ENCODE measurements at places on chromosomes 5 and 9.

DNA sequence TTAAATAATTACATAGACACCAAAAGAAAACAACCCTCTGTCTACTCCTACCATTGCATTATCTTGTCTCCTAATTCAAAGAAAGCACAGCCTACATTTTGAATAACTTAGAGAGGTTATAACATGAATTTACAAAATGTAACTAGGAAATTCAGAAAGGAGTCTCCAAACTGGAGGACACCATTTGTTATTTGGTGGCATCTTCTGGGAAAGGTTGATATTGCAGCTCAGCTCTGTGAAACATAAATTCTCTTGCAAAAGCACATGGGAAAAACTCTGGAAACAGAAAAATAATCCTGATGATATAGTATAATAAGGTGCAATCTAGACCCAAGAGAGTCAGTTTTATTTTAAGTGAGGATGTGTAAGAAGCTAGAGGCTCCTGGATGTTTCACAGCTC, 215.3 kb downstream of the MLLT3 start:
- DNase-seq, result no peak

DNA sequence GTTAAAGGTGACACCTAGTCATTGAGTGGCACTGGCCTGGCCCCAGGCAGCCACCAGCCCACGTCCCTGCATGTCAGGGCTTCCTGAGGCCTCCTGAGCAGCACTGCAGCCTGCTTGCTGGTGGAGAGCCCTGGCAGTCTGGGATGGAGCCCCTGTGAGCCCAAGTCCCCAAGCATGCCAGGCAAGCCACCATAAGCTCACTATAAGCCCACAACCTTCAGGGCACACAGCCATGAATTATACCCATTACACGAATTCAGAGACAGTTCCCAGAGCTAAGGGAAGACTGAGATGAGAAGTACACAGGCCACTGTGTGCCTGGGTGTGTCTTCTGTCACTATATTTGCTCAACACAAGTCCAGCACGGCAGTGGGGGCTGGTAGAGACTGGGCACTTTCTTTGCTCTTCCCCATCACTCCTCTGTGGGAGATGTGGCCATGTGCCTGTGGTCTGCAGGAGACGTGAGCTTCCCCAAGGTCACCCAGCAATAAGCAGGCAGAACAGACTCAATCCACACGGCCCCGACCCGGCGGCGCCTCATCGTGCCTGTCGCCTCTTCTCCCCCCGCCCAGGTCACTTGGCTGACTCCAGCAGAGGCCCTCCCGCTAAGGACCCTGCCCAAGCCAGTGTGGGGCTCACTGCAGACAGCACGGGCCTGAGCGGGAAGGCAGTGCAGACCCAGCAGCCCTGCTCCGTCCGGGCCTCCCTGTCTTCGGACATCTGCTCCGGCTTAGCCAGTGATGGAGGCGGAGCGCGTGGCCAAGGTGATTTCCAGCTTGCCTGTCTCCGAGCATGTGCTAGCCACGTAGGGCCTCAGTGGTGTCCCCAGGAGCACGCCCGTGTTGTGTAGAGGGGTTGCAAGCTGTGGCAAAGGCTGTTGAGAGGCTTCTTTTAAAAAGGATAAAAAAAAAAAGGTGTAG, 114.8 kb downstream of the WNK2 start:
- no peak for DNase-seq

GRCh38 chr5:119131530-119132304, 60.8 kb downstream of the DMXL1 start:
- no peak for DNase-seq

DNA sequence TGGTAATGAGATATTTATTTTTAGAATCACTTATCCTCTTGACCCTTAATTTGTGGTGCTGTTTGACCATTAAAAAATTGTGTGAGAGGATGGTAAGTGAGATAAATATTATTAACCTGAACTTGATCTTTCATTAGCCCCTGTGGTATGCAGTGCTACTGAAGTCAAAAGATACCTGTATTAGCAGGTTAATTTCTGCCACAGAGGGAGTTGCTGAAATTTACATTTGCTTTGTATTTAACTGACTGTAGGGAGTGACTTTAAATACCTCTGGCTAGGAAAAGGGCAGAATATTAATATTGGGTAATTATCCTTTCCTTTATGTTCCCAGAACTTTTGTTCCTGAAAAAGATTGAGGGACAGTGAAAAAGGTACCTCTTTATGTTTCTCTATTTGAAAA, 133.6 kb downstream of the CHSY3 start:
- DNase-seq, result no peak

GRCh38 chr9:101486693-101487442, 46.8 kb upstream of the RNF20 start:
- DNase-seq, result no peak

DNA sequence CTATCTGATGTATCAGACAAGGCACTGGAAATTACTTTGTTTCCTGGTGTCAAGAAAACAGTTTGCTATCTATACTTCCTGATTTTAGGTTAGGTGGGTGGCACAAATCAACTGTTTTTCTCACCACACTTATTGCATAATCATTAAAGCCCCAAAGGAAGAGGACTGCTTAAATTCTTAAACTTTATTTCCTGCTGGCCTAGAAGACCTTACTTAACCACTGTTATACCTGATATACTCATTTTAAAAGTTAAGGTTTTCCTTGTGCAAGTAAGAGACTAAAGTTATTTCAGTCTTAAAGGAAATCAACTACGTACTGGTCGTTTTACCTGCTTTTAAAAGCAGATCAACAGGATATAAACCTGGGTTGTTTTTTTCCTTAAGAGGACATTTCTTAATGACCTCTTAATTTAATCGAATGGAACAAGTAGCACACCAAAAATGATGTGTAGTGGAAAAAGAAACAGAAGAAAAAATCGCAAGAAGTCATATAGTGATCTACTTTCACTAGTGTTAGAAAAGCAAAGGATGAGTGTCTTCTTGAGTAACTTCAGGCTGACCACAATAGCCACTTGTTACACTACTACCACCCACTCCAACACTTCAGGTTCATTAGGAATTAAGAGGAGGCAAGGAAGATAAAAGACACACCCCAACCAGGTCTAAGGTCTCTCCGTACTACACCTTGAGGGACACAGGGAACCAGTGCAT, 974 bp downstream of the CLINT1 start:
- DNase-seq, result peak; percentile 29

GRCh38 chr9:133716564-133717112, 21.5 kb downstream of the SARDH start:
- no peak for DNase-seq

GRCh38 chr5:8376478-8376877, 507.5 kb downstream of the MTRR start:
- no peak for DNase-seq

- no peak for DNase-seq
These were observed 23.3 kb downstream of the MCTP1 start for GRCh38 chr5:95261437-95262175.

DNA sequence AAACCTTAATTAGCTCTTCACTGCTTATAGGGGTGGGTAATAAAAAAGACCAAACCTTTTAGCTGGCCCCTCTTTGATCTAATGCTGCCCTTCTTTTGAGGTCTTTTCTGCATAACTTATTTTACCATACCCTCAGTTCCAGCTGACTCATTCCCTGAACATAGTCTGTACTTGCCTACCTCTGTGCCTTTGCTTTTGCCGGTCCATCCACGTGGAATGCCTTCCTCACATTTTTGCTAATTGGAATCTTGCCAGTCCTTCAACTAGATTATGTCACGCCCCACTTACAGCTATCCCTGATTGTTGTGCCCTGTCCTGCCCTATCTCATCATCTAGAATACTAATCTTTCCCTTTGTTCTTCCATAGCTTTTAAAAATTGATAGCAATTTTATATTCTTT, 44.2 kb downstream of the FAF2 start:
- no peak for DNase-seq

DNA sequence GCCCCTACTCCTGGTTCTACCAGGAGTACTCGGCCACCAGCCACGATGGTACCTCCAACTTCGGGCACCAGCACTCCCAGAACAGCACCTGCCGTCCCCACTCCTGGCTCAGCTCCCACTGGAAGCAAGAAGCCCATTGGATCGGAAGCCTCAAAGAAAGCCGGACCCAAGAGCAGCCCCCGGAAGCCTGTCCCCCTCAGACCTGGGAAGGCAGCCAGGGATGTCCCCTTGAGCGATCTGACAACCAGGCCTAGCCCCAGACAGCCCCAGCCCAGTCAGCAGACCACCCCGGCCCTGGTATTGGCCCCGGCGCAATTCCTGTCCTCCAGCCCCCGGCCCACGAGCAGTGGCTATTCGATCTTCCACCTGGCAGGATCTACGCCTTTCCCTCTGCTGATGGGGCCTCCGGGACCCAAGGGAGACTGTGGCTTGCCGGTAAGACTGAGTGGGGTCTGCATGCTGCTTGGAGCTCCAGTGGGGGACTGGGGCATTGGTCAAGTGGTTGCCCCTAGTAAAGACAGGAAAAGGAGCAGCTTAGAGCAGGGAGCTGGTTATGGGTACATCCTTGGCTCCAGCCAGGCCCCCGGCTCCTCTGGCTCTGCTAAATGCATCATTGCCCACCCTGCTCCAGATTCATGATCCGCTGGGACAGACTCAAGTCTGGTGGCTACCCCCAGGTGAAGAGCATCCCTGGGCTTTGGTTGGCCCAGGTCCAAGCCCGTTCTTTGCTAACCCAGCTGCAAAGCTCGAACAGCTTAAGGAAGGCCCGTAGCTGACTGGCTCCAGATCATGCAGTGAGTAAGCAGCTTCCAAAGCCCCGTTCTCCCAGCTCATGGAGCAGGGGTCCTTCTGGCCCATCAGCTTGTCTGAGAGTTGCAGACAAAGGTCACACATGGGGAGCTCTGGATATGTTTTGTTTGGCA, 14.0 kb downstream of the COL27A1 start:
- DNase-seq, result no peak

GRCh38 chr5:115458416-115458815, 86.2 kb downstream of the FEM1C start:
- DNase-seq, result no peak

DNA sequence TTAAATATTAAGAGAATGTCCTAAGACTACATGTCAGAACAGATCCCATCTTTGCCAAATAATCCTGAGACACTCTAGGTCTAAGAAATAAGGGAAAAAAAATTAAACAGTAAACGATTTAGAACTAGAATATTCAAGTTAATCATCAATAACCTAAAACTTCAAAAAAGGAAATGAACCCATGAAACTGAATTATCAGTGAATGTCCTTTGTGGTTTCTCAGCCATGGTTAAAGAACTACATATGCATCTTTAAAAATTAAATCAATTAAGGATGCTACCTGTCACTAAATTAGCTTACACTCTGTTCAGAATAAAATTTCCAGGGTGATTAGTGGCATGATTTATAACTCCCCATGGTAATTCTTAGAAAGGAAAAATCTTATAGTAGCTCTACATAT, 850.0 kb upstream of the C9orf72 start:
- DNase-seq, result no peak

DNA sequence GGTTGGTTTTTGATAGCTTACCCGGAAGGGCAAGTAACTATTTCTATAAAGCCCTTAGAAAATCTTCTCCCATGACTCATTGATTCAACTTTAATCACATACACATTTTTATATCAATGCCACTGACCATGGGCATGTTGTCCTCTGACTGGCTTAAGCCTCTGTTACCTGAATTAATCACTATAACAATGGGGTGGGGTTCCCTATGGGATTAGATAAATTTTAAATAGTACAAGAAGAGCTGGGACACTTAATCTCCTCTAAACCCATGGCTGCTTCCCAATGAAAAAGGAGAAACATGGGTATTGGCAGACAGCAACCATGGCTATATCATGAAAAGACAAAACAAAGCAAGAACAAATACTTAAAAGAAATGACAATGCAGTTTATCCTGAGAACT, 636.2 kb downstream of the BRINP1 start:
- no peak for DNase-seq

- DNase-seq, result no peak
These were observed 316.8 kb downstream of the BRINP1 start for GRCh38 chr9:119052339-119053030.

- no peak for DNase-seq
These were observed 952 bp upstream of the AMACR start for GRCh38 chr5:34008802-34009201.

DNA sequence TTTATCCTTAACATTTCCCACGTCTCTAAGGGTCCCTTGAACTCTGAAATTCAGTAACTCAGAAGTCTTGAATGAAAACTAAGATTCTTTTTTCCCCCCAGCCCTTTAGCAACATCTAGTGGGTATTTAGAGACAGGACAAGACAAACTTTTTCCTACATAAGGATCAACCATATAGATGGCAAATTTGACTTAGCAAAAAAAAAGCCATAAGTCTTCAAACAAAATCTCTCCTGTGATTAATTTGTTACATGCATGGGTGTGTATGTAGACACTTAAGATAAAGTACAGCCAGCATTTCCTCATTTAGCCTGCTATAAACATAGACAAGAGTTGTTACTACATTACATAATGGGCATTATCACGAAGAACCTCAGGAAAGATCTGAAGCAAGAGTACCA, 29.1 kb upstream of the ANKRD31 start:
- DNase-seq, result peak; percentile 39

DNA sequence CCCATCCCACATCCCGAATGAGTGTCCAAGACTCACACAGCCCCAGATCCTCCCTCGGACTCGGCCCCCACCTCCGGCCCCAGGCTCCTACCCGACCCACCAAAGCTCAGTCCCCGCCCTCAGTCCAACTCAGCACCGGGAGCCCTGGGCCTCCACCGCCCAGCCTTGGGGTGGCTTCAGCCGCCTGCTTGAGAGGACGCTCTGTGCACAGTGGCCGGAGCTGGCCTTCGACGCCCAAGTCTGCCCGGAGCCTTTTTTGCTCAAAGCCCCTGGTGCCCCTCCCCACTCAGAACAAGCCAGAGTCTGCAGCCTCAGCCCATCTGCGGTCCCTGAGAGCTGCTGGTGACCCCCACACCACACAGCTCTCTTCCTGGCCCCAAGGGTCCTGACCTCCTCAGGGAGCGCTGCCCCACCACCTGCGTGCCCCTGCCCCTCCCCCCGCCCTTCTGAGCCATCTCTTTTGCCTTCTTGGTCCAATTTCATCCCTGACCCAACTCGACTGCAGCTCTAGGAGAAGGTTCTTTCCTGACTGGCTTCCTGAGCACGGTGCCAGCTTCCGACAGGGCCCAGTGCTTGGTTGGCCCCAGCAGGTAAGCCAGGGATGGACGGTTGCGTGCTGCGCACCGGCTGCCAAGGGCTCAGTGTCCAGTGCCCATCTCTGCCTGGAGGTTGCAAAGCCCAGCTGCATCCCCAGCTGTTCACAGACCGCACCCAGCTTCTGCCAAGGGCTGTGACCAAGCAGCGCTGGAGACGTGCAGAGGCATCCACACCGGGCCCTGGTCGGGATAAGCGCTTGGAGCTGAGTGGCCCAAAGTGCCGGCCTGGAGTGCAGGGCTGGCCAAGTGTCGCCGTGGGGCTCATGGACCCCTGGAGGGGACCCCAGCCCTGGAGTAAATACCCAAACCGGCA, 27.7 kb upstream of the NSMF start:
- no peak for DNase-seq

Measured in CD4-positive, alpha-beta memory T cell (primary cell).